CD4-positive, alpha-beta T cell treated with Interleukin-10 for 1 hour (primary cell): ENCODE measurements at places on chromosomes 1 and 21.

DNA sequence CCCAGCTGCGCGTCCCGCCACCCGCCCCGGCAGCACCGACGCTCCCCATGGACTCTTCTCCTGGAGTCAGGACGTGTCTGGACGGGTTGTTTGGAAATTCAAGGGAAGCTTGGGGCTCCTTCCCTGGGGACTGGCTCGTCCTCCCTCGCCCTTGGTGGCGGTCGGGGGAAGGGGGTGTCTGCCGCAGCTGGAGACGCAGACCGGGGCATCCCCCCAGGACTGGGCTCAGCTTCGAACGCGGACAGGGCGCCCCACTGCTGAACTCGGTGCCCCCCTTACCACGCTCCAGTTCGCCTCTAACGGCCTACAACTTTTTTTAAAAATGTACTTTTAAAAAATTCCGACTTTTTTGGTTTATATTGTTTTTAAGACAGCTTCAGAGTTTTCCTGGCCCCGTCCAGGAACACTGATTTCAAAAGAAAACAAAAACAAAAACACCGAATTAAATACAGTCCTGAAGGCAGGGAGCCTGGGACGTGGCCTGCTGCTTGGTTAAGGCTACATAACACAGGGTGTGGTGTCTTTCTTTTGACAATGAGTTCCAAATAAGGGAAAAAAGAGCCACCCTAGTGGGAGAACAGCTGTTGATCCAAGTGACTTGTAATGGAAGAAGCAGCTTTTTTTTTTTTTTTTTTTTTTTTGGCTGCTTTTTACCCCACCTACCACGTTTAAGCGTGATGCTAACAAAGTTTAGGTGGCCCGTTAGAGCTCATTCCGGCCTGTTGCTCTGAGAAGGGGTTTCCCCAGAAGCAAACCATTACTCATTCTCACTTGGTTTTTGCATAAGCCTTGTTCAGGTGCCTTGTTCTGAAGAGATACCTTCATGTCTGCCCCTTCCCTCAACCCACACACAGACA, 862 bp upstream of the DIPK1A start:
- DNase-seq: peak; percentile 90

DNA sequence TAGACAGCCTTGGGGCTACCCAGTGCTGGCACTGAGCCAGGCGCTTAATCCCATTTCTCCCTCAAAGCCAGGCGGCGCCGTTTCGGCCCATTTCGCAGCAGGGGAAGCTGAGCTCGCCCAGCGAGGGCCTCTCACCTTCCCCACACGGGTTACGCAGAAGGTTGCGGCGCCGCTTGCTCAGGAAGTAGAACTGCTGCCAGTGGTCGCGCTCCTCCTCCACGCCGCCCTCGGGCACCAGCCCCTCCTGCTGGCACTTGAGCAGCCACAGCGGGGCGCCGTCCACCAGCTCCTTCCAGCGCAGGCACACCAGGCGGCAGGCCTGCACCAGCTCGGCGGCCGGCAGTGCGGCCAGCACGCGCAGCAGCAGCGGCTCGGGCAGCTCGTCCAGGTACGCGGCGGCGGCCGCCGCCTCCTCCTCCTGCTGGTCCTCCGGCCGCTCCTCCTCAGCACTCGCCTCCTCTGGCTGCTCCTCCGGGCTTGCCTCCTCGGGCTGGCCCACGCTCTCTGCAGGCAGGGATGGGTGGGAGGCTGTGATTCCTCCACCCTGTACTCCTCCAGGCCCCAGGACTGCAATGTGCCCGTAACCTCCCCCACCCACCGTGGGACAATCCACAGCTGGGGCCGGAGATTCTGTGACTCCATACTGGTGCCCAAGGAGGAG, 3.8 kb downstream of the FBXO2 start:
- DNase-seq: peak; percentile 88

DNA sequence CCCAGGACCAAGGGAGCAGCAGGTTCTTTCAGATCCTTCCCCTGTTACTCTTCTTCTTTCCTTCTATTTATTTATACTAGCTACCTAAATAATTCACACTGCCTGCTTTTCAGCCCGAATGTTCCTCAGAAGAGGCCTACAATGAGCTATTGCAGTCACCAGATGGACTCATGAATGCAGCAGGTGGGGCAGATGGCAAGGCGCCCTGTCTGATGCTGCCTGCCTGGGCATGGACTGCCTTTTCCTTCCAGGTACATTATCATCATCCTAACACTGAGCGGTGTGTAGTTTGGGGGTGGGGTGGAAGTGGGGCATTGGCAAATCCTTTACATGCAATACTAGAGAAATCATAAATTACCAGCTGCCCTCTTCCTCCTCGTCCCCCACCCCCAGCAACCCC, 17.6 kb downstream of the ESRRG start:
- no peak for DNase-seq

- DNase-seq: no peak
Observed at GRCh38 chr21:39633770-39634181, 21.0 kb downstream of the B3GALT5 start.

GRCh38 chr1:8193840-8194406, 124.0 kb upstream of the SLC45A1 start:
- no peak for DNase-seq

DNA sequence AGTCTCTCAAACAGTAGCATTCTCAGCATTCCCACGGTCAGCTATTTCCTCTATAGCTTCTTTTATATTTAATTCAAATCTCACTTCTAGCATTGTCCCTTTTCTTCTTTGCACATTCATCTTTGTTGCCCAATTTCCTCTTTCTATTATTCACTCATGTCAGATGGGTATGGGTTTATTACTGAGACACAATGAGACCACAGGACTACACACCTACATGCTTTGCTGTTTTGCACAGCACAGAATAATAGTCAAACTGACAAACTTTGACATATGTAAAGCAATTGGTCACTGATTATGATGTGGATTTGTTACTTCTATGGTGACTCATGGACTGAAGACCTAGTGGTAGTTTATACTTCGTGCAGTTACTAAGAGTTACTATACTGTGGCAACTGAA, 5.8 kb upstream of the CD1C start:
- DNase-seq: no peak

GRCh38 chr21:27301220-27301619, 334.3 kb upstream of the ADAMTS5 start:
- no peak for DNase-seq

DNA sequence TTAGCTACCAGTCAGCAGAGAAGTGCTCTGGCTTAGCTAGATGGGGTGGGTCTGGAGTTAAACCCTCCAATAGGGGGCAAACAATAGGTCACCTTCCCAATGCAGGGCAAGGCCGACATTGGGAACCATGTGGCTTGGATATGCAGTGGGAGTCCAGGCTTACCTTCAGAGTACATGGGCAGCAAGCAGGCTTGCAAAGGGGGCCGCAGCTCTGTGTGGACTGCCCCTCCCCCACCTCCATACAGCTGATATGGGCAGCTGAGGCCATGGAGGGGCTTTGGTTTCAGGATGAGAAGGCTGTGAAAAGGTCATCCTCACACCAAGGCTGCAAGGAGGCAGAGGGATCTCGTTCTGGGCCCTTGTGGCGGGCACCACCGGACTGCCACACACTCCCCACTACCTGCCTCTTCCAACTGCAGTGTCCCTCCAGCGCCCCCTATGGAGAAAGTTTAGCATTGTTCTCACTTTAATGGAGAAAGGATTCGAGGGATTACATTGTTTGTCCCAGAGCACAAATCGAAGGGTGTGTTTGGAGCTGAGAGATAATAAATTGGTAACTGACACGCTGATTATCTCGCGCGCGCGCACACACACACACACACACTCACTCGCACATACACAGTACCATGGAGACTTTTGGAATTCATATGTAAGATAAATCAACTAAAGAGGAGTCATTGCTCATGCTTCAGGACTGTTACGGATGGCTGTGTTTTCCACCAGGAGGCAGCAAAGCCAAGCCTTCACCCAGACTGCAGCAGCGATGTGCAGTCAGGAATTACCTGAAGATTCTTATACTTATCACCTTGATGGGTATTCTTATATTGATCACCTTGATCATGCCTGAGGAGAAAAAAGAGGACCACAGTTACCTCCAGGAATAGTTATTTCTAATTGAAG, 7.0 kb upstream of the SMCP start:
- no peak for DNase-seq

- DNase-seq: peak; percentile 19
Observed at GRCh38 chr1:50605186-50605875, 182.1 kb upstream of the DMRTA2 start.

GRCh38 chr21:42388740-42389448, 7.0 kb downstream of the TMPRSS3 start:
- no peak for DNase-seq

- DNase-seq: no peak
Observed at GRCh38 chr1:54973205-54973921, 7.1 kb upstream of the TMEM61 start.

- peak; percentile 87 for DNase-seq
Observed at GRCh38 chr1:159891275-159892157, 8.4 kb downstream of the CFAP45 start.

DNA sequence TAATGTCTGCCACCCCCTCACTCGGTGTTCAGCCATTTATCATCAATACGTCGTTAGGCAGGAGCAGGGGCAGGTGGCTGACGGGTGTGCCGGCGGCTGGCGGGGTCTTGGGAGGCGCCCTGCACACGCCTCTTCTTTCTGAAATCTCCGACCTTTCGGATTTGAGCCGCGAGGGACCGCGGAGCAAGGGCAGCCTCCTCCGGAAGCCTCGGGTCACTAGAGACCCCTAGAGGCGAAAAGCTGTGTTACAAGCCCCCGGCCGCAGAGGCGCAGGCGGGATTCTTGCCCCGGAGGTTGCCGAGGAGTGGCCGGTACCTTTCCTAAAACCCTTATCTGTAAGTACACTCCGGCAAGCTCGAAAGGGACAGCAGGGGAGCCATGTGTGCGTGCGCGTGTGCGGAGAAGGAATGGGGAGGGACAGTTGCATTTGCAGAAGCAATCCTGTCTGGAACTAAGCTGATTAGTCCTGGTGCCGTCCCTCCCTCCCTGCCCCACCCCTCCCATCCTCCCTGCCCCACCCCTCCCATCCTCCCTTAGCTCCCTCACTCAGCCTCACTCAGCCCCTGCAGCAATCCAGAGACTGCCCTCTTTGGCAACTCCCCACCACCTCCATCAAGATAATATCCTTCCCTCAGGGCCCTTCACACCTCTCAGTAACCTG, 11.0 kb downstream of the BRINP2 start:
- peak; percentile 8 for DNase-seq

DNA sequence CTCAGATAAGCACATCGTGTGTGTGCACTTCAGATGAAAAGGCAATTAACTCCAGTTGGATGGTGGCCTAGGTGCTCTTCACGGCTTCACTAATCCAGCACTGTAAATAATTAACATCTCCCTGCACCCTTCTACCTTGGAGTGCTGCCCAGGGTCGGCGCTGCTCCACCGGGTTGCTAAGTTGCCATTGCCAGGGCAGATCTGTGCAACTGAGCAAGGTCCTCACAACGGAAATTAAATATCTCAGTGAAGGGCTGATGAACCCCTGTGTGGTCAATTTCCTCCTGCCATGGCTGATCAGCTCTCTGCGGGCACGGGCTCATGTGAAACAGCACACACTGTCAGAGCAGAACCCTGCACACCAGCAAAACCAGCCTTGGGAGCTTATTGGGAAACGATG, 63.2 kb downstream of the SYDE2 start:
- DNase-seq: no peak

GRCh38 chr1:24319312-24319863, at the start of gene GRHL3:
TSS of gene GRHL3 (plus strand) at chr1:24319357. CDS start at chr1:24319552, 195 bp downstream.
- DNase-seq: peak; percentile 34

- DNase-seq: peak; percentile 58
Observed at GRCh38 chr1:243343970-243344937, 88.4 kb downstream of the SDCCAG8 start.

DNA sequence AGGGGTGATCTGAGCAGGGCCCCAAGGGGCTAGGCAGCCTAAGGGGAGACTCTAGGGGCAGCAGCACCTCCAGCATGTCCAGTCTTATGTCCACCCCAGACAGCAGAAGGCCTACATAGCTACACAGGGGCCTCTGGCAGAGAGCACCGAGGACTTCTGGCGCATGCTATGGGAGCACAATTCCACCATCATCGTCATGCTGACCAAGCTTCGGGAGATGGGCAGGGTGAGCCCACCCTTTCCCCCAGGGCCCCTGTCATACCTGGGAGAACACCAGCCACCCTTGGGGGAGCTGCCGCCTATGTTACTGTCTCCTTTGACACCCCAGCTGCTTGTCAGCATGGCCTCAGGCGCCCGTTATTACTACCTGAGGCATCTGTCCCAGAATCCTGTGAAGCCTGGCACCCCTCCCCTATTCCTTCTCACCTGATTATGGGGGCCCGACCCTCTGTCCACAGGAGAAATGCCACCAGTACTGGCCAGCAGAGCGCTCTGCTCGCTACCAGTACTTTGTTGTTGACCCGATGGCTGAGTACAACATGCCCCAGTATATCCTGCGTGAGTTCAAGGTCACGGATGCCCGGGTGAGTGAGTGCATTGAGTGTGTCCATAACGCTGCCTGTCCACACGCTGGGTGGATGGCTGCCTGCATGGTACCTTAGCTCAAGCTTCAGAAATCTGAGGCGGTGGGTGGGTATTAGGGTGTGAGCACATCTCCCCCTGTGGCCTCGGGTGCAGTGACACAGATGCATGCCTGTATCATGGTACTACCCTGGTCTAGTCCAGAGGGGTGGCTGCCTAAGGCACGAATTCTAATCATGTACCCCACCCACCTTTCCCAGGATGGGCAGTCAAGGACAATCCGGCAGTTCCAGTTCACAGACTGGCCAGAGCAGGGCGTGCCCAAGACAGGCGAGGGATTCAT, 29.7 kb upstream of the KDM4A start:
- DNase-seq: no peak

GRCh38 chr1:47664356-47664755, 226.5 kb downstream of the FOXD2 start:
- no peak for DNase-seq

DNA sequence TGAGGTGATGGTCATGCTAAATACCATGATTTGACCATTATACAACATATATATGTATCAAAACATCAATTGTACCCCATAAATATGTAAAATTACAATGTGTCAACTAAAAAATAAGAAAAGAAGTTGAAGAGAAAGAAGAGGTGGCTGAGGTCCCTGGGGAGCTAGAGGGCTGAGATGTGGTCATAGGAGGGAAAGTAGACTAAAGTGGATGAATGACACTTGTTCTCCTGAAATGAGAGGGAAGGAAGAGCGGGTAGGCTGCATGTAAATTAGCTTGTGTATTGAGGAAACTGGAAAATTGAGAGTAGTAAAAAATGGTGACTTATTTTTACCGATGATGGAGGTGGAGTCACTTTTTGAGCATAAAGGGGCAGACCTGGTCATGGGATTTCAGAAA, 117.0 kb downstream of the ST6GALNAC3 start:
- DNase-seq: no peak

DNA sequence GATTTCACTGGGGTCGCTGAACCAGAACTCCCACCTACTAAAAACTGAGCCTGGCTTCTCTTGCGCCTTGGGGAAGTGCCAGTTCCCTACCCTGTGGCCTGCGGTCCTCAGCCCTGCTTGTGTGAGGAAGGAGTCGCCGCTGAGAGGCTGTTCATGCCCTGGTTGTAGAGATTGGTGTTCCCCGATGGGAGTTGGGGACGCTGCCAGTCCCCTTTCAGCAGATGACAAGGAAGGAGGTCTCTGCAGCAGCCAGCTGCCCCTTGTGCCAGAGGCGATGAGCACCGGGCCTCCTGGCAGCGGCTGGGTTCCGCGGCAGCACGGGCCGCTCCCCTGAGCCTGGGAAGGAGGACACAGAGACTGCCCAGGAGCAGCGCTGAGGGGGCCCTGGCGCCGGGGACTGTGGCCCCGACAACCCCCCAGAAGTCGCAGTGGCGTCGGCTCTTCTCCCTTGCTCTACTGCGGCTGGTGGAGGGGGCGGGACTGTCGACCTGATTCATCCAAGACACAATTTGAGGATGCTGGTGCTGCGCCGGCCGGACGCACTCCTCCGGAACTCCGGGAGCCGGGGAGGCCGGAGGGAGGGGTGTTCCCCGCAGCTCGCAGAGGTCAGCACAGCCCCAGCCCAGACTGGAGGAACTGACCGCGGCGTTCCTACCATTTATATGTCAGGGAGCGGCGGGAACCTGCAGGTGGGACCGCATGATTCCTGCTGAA, 12.0 kb upstream of the ADORA3 start:
- DNase-seq: no peak
